ENCODE measurements at places on chromosomes 1 and 21.

- no peak for DNase-seq
Measured at GRCh38 chr21:44872649-44873355, 688 bp downstream of the PTTG1IP start.

- DNase-seq: no peak
Measured at GRCh38 chr1:78322928-78323680, 167.7 kb upstream of the PTGFR start.

DNA sequence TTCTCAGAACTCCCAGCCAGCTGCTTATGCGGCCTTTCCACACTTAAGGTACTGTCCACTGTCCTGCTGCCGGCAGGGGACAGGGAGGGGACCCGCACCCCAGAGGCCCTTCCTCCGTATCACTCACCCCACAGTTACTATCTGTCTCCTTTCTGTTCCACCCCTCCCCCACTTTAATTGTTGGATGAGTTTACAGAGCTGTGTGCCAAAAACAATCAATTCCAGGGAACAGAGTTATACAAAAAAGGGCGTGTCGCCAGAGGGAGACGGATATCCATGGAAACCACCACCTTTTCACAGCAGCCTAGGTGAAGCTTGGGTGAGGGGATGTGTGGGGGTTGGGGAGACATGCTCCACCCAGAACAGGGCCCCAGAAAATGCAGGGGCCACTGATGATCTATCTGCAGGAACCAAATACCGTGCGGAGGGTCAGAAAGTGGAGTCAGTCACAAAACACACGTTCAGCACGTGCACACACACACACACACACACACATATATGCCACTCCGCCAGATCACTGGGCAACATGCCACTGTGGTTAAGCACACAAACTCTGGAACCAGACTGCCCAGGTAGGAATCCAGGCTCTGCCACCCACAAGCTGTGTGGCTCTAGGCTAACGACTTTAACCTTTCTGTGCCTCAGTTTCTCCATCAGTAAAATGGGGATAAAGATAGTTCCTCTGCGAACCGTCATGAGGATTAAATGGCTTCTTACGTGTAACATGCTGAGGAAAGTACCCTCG, 30.5 kb downstream of the CASZ1 start:
- no peak for DNase-seq

- DNase-seq: no peak
Measured at GRCh38 chr21:15437883-15438282, 291.9 kb upstream of the USP25 start.

DNA sequence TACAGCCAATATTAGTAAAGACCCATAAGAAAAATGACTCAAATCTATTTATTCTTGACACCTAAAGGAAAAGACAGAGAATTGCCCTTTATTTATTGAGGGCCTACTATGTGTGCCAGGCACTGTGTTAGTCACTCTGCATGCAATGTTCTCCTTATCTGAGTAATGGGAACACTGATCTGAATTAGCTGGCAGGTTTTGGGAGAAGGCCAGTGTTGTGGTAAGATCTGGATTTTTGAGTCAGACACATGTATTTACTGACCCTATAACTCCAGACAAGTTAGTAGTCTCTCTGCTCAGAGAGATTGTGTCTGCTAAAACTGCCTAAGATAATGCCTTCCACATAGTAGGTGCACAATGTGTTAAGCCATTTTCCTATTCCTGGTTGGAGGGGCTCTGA, 17.3 kb downstream of the LCE4A start:
- DNase-seq: no peak

DNA sequence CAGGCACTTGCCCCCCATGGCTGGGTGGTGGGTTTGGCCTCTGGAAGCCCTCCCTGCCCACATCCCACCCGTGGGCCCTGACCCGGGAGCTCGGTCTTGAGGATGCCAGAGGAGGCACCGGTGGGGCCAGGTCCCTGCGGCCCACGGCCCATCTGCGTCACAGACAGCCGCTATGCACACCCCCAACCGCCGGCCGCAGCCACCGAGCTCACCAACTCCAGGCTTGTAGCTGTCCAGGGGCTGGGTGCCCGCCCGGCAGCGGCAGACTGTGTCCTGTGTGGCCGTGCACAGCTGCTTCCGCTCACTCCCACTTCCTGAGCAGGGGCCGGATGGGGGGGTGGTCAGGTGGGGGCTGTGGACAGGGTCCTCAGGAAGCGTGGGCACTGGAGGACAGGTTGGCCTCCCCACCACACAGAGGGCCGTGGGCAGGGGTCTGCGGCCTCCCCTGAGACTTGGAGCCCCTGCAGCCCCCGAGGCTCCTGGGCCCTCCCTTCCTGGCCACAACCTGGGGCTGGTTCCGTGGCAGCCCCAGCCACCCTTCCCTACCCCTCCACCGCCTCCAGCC, 1.1 kb downstream of the TNFRSF4 start:
- DNase-seq: no peak

All from SW 1271 (cell line).